ENCODE measurements at places on chromosomes 13 and 19. TPM values are rescaled to one million over a fixed set of nuclear protein-coding genes. Genes with fewer than 3 reads are reported as not detected.

CHAMP1 gene
- total RNA-seq, result 16.5 TPM

SRRM5 gene
- total RNA-seq, result 0.10 TPM

PTGIR gene
- total RNA-seq, result not detected

ZNF700 gene
- 7.4 TPM for total RNA-seq

KLK15 gene
- total RNA-seq, result not detected

F2RL3 gene
- not detected for total RNA-seq

CASP14 gene
- not detected for total RNA-seq

DCLK1 gene
- total RNA-seq, result 210 TPM

CGB1 gene
- not detected for total RNA-seq

ZNF98 gene
- total RNA-seq, result not detected

TIMM29 gene
- total RNA-seq, result 33.8 TPM

MCF2L gene
- 34.4 TPM for total RNA-seq

CYP2A6 gene
- not detected for total RNA-seq

SIGLEC8 gene
- not detected for total RNA-seq

ZNF728 gene
- total RNA-seq, result not detected

IGFL3 gene
- not detected for total RNA-seq

ZNF584 gene
- total RNA-seq, result 19.4 TPM

C5AR1 gene
- total RNA-seq, result not detected
